Activated CD8-positive, alpha-beta memory T cell treated with anti-CD3 and anti-CD28 coated beads for 1 hour (primary cell): ENCODE measurements at places on chromosomes 2 and 18.

- DNase-seq: no peak
Observed at GRCh38 chr2:67879586-67880290, 183.1 kb downstream of the C1D start.

DNA sequence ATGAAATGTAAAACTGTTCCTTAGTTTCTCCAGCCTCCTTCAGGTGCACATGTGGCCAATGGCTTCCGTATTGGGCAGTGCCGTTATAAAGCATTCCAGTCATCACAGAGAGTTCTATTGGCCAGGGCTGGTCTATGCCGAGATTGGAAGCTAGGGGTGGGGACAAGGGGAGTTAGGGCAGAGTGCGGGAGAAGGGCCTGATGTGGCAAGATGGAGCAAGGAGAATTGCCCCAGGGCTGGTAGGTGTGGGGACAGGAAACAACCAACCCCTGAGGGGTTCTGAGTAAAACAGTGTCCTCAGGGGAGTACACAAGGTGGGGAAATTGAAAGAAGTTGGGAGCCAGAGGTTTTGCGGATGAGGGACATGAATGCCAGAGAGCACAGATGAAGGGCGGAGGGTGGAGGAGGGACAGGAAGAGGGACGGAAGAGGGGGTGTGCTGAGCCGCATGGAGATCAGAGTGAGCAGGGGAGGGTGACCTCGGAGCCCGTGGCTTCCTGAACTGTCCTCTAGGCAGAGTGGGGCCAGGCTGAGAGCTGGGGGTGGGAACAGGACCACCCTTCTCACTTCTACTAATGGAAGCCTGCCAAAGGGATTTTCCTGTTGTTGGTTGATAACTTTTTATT is 9.1 kb upstream of the ATP6V1C2 start:
- DNase-seq: no peak

- no peak for DNase-seq
Observed at GRCh38 chr2:202486351-202486750, 110.2 kb downstream of the BMPR2 start.

- DNase-seq: no peak
Observed at GRCh38 chr2:197358931-197359330, 48.4 kb upstream of the ANKRD44 start.

GRCh38 chr2:238997684-238998083 is 149.8 kb downstream of the TWIST2 start:
- no peak for DNase-seq

DNA sequence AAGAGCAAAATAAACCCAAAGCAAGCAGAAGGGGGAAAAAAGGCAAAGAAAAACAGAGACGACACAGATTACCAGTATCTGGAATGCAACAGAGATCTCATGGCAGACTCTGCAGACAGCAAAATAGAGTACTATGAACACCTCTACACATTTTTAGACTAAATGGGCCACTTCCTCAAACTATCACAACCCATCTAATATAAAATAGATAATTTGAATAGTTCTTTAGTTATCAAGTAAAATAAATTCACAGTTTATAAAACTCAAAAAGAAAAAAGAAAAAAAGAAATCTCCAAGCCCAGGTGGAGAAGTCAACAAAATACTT is 16.6 kb downstream of the SESTD1 start:
- no peak for DNase-seq

GRCh38 chr18:68340606-68341005 is 374.3 kb downstream of the TMX3 start:
- no peak for DNase-seq

- no peak for DNase-seq
Observed at GRCh38 chr18:26135548-26135947, 1.9 kb downstream of the PSMA8 start.
